BJ (cell line): ENCODE measurements at places on chromosomes 12 and 14.

- DNase-seq: no peak
Measured at GRCh38 chr12:104414581-104415341, 42.0 kb upstream of the CHST11 start.

DNA sequence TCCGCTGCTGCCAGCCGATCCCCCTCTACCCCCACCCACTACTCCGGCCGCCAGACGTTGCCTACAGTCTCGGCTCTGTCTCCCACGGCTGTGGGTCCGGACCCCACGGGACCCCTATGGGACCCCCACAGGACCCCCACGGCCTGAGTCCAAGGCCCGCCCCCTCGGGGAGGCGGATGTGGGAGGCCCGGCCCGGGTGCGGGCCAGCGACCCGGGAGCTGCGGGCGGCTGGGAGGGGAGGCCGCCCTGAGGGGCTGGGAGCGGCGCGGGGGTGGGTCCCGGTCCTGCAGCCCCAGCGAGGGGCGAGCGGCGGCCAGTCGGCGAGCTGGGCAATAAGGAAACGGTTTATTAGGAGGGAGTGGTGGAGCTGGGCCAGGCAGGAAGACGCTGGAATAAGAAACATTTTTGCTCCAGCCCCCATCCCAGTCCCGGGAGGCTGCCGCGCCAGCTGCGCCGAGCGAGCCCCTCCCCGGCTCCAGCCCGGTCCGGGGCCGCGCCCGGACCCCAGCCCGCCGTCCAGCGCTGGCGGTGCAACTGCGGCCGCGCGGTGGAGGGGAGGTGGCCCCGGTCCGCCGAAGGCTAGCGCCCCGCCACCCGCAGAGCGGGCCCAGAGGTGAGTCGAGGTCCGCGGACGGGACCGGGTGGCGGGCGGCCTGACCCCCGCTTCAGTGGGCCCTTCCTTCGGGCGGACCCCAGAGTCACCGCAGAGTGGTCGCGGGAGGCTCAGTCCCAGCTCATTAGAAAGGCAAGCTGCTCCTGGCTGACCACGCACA lies at the start of gene ACVRL1:
ACVRL1 (plus strand) TSS at position 422 of the 773 bp plus-strand sequence. CDS start 4,971 bp downstream, outside the sequence.
- no peak for DNase-seq

DNA sequence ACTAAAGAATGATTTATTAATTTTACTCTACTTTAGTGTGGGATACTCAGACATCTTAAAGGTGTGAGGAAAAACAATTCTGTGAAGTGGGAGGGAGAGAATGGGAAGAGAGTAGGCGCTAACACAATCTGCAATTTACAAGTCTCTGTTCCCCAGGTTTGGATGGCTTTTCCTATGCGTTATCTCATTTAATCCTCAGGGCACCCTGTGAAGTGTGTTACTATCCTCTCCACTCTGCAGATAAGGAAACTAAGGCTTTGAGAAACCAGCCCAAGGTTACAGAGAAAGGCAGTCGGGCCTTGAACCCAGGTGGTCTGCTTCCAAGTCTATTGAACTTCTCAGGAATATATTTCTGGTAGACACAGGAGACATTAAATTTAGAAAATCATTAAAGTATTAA lies 36.2 kb upstream of the TUBA1C start:
- no peak for DNase-seq

DNA sequence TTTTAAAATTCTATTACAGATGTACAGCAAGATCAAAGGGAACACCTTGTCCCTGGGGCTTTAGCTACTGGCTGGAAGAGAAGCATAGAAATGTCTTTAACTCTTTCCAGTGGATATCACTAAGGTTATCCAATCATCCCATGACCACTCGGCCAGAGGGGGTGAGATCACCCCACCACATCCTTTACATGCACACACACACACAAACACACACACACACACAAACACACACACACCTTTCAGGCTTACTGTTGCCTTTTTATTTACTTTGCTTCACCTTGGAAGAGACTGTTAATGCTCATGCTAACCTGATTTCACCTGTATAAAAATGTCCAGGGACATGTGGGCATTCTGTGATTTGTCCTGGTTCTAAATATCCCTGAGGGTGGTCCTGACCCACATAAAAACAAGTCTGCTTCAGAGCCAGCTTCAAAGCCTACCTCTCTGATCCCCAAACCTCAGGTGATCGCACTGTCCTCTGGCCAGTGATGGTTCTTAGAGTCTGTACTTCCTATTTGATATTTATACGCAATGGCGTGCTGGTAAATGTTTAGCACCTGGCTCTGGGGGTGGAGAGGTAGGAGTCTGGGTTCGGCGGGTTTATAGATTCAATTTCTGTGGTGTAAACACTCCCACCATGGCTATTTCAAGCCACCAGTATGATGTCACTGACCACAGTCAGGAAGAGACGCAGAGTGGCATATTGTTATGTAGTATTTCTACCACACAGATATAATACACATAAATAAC lies 166.1 kb upstream of the EEA1 start:
- DNase-seq: no peak

GRCh38 chr12:73277971-73278370 lies 1005.8 kb downstream of the TRHDE start:
- DNase-seq: no peak

DNA sequence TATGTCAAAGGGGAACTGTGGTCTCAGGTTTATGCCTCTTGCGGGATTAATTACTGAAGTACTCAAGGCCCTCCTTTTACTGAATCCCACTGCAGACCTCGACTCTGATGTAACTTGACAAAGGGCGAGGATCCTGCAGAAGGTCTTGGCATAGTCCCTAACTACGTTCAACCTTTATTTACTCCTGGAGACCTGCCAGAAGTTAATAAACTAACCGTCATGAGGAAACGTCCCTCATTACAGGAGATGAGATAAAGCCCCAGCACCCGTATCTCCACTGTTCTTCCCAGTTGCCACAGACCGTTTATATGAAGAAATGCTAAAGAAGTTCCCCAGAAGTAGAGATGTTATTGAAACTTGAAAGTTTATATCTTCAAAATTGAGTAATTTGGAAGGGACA lies 190.9 kb downstream of the ETV6 start:
- DNase-seq: no peak

DNA sequence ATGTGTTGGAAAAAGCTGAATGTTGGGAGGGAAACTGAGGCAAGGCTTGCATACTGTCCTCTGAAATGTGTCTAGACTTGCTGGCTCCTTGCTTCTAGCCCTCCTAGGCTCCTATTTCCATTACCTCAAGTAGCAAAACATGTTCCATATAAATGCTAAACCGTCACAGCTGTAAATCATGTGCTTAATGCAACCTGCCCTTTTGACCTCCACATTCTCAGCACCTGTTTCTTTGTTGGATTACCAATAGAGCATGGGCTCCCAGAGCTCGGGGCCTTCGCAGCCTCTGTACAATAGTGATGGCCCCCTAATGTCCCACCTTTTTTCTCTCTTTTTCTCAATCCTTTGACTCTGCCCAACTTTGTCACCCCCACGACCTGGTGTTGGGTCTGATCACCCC lies 23.3 kb downstream of the RERGL start:
- no peak for DNase-seq

DNA sequence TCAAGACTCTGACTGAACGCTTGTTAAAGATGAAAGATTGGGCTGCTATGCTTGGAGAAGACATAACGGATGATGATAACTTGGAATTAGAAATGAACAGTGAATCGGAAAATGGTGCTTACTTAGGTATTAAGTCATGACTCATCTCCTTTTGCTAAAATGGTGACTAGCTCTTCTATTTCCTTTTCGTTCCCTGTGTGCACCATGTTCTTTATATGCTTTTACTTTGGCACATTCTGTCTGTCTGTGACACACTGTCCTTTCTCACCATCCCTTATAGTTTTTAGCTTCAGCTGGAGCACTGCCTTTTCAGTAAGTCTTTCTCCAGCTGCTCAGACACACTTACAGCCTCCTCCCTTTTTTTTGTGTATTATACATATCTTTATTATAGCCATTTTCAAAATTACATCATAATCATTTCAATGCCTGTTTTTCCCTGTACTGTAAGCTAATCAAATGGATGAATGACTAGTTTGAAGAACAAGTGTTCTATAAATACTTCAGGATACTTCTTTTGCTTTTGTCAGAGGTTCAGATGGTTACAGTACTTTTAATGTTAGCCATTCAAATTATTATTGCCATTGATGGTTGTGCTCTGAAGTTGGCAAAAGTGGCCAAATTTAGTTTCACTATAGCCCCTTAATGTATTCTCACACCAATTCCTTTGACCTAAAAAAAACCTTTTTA lies 68.6 kb downstream of the MIA2 start:
- DNase-seq: no peak

- no peak for DNase-seq
Measured at GRCh38 chr12:115051378-115051777, 367.4 kb upstream of the TBX3 start.

GRCh38 chr14:75971509-75971908 lies 10.3 kb downstream of the TGFB3 start:
- DNase-seq: no peak

DNA sequence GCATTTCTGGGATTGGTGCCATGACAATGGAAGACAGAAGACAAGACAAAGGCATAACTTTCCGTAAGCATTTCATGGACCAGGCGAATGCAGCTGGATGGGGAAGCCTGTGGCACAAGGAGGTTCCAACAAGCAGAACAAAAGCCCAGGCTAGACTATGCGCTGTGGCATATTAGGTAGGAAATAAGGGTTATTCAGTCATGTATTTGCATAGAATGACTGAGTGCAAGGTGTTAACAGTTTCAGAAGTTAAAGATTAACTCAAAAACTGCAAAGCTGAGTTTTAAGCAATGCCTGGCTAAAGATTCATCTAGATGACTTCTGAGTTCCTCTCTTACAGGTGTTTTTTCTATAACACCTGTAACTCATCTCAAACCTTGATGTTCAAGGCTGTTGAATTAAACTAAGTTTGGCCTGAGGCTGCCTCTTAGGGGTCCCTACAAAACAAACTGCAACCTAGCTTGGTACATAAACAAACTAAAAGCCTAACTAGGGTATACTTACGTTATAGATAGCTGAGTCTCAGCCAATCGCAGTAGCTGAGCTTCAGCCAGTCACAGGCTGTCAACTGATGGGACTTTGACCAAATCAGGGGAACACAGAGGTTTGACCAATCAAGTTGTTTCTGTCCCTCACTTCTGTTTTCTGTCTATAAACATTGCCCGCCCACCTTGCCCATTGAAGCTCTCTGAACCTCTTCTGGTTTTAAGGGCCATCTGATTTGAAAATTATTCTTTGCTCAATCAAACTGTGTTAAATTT lies 52.2 kb upstream of the PLBD1 start:
- no peak for DNase-seq

DNA sequence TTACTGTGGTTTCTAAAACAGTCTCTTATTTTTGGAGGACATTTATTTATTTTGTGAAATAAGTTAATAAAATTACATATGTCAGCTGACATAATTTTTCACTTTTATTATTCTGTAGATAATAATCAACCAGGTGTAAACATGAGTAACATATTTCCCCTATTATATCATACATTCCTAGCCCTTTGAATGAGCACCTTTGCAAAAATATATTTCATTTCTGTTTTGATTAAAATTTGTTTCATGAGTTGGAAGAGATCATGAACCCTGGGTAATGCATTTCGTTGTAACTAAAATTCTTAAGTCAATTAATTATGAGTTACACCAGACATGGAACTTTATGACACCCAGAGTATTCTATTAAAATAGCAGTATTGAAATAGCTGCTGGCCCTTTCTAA lies 56.3 kb downstream of the SLC16A7 start:
- DNase-seq: no peak

DNA sequence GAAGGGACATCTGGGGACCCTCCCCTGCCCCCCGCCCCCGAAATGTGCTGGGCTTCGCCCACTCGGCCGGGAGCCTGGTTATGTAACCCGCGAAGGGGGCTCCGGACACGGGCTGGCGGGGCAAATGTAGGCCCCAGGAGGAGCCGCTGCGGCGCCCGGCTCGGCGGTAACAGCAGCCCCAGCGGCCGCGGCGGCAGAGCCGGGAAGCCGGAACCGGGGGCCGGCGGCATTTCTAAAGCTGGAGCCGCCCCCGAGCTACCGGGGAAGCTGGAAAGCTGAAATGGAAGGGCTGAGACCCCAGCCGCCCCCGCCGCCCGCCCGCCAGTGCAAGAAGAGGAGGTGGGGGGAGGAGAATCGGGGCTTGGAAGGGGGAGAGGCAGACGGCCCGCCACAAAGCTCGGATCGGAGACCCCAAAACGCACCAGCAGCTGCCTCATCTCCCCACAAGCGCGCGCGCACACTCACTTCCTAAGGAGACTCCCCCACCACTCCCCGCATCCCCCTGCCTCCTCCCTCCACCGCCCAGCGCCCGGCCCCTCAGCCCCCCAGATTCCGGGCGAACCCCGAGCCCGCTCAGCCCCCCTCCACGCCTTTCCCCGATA lies 1.5 kb downstream of the KDM2B start:
- no peak for DNase-seq

GRCh38 chr12:80016684-80017083 lies 81.8 kb upstream of the PPP1R12A start:
- DNase-seq: no peak

DNA sequence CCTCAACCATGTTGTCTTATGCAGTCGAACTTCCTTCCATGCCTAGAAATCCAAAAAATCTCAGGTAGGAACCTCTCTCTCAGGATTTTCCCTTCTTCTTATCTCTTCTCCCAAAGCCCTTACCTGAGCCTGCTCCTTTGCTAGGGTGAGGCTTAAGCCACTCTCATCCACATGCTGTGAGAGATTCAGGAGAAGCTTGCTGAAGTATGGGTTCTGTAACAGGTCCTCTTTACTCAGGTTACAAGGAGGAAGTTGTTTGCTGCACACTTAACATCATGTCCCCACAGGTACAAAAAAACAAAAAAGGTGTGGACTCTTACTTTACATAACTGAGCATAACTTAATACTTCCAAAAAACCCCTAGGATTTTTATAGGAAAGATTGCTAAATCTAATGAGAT lies 4.5 kb downstream of the HAUS4 start:
- no peak for DNase-seq

- no peak for DNase-seq
Measured at GRCh38 chr12:124396544-124397398, 101.9 kb downstream of the RFLNA start.

DNA sequence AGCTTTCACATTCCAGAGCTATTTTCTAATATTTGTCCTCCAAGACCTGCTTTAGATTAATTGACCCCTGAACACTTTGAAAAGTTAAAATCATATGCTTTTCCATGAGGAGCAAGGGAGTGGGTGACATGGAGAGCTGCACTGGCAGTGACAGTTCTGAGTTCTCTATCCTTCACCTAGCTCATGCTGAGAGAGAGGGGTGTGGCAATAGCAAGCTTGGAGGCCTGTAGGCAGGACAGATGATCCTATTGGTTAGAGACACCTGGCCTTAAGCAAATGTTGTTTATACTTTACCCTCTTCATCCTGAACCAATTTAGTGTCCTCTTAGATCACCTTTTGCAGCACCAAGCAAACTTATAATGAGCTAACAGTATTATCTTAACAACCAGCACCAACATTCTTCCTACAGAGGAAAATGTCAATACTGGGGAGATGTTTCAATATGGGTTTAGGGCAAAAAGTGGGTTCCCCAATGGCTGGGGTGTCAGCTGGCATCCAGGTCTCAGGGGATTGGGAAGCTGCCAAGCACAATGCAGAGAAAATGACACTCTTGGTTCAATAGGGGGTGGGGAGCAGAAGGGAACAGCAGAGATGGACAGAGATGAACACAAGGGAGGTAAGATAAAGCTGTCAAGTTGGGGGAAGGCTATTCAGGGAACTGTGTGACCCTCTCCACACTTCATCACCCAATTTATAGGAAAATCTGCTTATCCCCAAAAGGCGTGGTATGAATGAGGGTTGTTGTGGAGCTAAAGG lies 37.0 kb upstream of the PPM1H start:
- no peak for DNase-seq
